ENCODE measurements at places on chromosomes 2 and 18.

DNA sequence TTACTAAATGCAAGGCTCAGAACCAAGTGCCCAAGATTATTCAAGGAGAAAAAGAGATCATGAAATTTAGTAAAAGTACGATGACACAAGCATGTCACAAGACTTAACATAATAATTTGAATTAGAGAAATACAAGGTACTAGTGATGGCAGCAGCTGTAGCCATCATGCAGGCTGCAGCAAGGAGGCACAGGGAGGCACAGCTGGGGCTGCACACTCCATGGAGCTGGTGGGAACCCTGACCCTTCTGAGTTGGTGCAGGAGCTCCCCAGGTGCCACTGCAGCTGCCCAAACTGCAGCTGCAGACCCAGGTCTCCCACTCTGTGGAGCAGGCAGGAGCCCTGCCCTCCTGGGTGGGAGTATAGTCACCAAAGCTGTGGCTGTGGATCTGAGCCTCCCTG lies 46.0 kb downstream of the COL3A1 start:
- DNase-seq: no peak

DNA sequence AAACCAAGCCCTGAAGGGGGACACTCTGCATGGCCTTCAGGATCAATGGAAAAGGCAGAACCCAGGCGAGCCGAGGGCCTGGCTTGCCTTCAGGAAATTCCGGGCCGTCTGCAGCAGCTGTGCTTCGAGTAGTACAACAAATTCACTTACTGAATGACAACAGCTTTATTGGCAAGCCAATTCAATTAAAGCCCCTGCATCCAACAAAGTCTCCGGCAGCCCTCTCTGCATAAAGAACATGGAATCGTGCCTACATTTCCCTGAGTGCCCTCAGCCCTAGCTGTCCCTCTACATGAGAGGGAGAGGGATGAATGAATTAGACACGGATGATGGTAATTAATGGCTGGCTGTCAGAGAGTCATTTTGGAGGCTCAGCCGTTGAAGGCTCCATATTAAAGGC lies 189.0 kb downstream of the BCL11A start:
- no peak for DNase-seq

- DNase-seq: no peak
These were observed 9.1 kb downstream of the MFSD6 start for GRCh38 chr2:190417045-190417842.

DNA sequence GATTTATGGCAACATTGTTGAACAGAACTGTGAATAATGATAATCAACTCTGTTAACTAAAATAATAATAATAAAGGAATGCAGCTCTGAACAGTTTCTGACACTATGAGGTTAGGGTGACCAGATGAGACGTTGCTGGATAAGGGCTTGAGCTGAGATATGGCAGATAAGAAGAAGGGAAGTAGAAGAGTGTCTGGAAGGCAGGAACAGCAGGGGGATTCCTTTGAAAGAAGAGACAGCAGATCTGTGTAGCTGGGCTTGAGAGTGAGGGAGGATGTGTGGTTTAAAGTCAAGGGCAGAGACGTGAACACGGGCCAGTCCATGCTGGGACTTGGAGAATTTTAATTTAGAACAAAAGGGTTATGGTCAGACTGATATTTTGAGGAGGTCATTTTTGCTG lies 273.1 kb upstream of the SLC14A2 start:
- no peak for DNase-seq

- DNase-seq: no peak
These were observed 40.6 kb upstream of the MRPL19 start for GRCh38 chr2:75605770-75606529.

GRCh38 chr2:102355526-102356380 lies at the start of gene IL18R1:
TSS of gene IL18R1 (plus strand) at chr2:102355796. CDS start at chr2:102362661, 6,865 bp downstream.
- peak; percentile 74 for DNase-seq

All from RWPE2 (cell line).